ENCODE measurements at places on chromosomes 13 and 19. TPM values are rescaled to one million over a fixed set of nuclear protein-coding genes. Genes with fewer than 3 reads are reported as not detected.

The ZNF525 gene
- 0.33 TPM for total RNA-seq

The LIM2 gene
- not detected for total RNA-seq

The ERFL gene
- total RNA-seq: 0.35 TPM

The PSG7 gene
- not detected for total RNA-seq

The ZNF208 gene
- total RNA-seq: not detected

The FAM32A gene
- 98.3 TPM for total RNA-seq

The IFI30 gene
- 16.4 TPM for total RNA-seq

The TBC1D4 gene
- 13.1 TPM for total RNA-seq

The CDC37 gene
- 191 TPM for total RNA-seq

The RGL3 gene
- 2.2 TPM for total RNA-seq

The VSTM2B gene
- total RNA-seq: not detected

The CCDC194 gene
- total RNA-seq: not detected

The SOHLH2 gene
- total RNA-seq: not detected

The LILRB1 gene
- total RNA-seq: not detected

The ZNF563 gene
- not detected for total RNA-seq

The SPINT2 gene
- total RNA-seq: 286 TPM

The UTP14C gene
- total RNA-seq: 7.8 TPM

The KCNJ14 gene
- 1.7 TPM for total RNA-seq

The TRMT1 gene
- 41.9 TPM for total RNA-seq

The C3 gene
- 47.6 TPM for total RNA-seq

The LHB gene
- total RNA-seq: not detected

The GJA3 gene
- total RNA-seq: 1.4 TPM

The CDC42EP5 gene
- total RNA-seq: 0.18 TPM

The SIGLEC10 gene
- not detected for total RNA-seq

The C1QTNF9 gene
- not detected for total RNA-seq

The ZNF175 gene
- 4.4 TPM for total RNA-seq

The ZNF20 gene
- total RNA-seq: 0.11 TPM

The NKPD1 gene
- total RNA-seq: 0.13 TPM

The TUBB4A gene
- 6.5 TPM for total RNA-seq

The ZNF560 gene
- total RNA-seq: not detected

The KLK10 gene
- 0.49 TPM for total RNA-seq

The SLC35E1 gene
- total RNA-seq: 16.7 TPM

The FCAR gene
- total RNA-seq: not detected

The KLK7 gene
- total RNA-seq: not detected

The ZIC5 gene
- total RNA-seq: 2.6 TPM

The UPK1A gene
- total RNA-seq: 0.46 TPM

The TRIP10 gene
- 89.1 TPM for total RNA-seq

The RDH8 gene
- total RNA-seq: 0.38 TPM

The SETDB2 gene
- 1.5 TPM for total RNA-seq

The WDFY2 gene
- total RNA-seq: 4.0 TPM

The CGB5 gene
- 0.84 TPM for total RNA-seq

The ZNF575 gene
- total RNA-seq: 3.4 TPM

The ZNF44 gene
- 0.93 TPM for total RNA-seq

The KRTDAP gene
- total RNA-seq: not detected

The LRRC8E gene
- 5.5 TPM for total RNA-seq

The FPR1 gene
- 0.08 TPM for total RNA-seq

The SYDE1 gene
- total RNA-seq: 16.0 TPM

The CEBPA gene
- total RNA-seq: 11.2 TPM

The C19orf67 gene
- total RNA-seq: not detected

The CRLF1 gene
- 2.6 TPM for total RNA-seq

The ADAMTS10 gene
- total RNA-seq: 9.8 TPM
